ENCODE measurements at places on chromosomes 1 and 21. TPM values are rescaled to one million over a fixed set of nuclear protein-coding genes. Genes with fewer than 3 reads are reported as not detected.

Gene THAP3
- total RNA-seq, result 8.9 TPM

Gene MATN1
- 0.06 TPM for total RNA-seq

Gene CD53
- total RNA-seq, result 34.2 TPM

Gene PTGS2
- 0.72 TPM for total RNA-seq

Gene KAZN
- 4.0 TPM for total RNA-seq

Gene PLPPR4
- total RNA-seq, result 0.32 TPM

Gene PCP4L1
- total RNA-seq, result 0.13 TPM

Gene LMNA
- total RNA-seq, result 119 TPM

Gene CCDC17
- total RNA-seq, result 1.6 TPM

Gene BTG3
- total RNA-seq, result 8.8 TPM

Gene IRF6
- total RNA-seq, result 25.1 TPM

Gene CFHR3
- not detected for total RNA-seq

Gene FCER1G
- total RNA-seq, result 17.4 TPM

Gene CRP
- 29.3 TPM for total RNA-seq

Gene CATSPERE
- 1.2 TPM for total RNA-seq

Gene SLC30A10
- total RNA-seq, result not detected

Gene IFNAR2
- 5.7 TPM for total RNA-seq

Gene AIRE
- total RNA-seq, result not detected

Gene RNU1-3
- 687 TPM for total RNA-seq

Gene COA7
- 11.5 TPM for total RNA-seq

Gene FAM151A
- total RNA-seq, result not detected

Gene AMPD1
- total RNA-seq, result not detected

Gene CDK18
- total RNA-seq, result 12.1 TPM

Gene CORT
- not detected for total RNA-seq

Gene KCNE2
- not detected for total RNA-seq
